ENCODE measurements at places on chromosomes 5 and 9.

DNA sequence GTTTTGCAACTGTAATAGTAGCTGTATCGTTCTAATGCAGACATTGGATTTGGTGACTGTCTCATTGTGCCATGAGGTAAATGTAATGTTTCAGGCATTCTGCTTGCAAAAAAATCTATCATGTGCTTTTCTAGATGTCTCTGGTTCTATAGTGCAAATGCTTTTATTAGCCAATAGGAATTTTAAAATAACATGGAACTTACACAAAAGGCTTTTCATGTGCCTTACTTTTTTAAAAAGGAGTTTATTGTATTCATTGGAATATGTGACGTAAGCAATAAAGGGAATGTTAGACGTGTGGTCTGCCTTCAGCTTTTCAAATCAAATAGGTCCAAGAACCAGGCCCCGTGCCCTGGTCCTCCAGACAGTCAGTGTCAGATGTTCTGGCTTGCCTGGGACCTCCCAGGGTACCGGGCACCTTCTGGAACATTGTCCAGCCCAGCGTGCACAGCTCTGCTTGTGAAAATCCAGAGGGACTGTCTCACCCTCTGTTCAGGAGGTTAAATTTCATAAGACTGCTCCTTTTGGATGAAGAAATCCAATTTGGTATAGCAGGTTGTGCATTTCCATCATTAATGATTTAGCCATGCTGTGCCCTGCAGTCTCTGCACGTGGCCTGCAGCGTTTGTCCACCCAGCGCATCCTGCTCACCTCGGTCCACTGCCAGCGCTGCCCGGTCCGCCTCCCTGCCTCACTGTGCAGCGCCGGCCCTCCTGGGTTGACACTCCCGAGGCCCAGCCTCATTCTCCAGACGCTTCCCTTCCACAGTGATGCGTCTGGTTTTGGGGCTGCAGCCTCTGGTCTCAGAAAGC lies 6.6 kb upstream of the AHRR start:
- no peak for DNase-seq

- no peak for DNase-seq
These were observed 12.8 kb upstream of the CAMK4 start for GRCh38 chr5:111211341-111211740.

DNA sequence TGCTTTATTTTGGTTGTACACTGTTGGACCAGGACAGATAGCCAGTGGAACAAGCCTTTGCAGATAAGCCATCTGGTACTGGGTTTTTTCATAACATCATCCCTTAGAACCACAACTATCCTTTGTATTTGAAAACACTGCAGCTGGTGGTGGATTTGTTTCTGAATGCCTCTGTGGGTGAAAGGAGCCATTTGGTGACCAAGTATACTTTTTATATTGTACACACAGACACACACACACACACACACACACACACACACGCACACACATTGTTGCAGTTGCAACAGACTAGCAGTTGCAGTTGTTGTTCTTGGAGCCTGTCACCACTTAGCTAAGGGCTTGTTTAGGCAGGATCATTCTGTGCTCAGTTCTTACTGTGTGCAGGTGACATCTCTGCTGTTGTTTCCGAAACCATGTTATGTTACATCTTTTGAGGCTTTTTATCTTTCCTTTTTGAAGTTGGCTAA lies 22.9 kb upstream of the CAVIN4 start:
- DNase-seq = no peak

DNA sequence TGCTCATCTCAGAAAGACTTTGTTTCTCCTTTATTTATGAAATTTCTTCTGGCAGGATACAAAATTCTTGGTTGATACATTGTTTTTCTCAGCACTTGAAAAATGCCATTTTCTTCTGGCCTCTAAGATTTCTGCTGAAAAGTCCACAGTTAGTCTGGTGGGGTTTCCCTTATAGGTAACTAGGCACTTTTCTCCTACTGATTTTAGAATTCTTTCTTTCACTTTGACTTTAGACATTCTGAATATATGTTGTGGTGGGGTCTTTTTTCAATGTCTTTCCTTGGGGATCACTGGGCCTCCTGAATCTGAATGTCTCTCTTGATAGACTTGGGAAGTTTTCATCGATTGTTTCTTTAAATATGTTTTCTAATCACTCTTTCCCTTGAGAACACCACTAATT lies 79.6 kb downstream of the CETN3 start:
- DNase-seq = no peak

GRCh38 chr9:127419348-127419747 lies 4.8 kb upstream of the ZNF79 start:
- no peak for DNase-seq

- no peak for DNase-seq
These were observed 357.8 kb downstream of the TMEM167A start for GRCh38 chr5:82719368-82719767.

- no peak for DNase-seq
These were observed 36.7 kb downstream of the GEMIN5 start for GRCh38 chr5:154901276-154901675.

DNA sequence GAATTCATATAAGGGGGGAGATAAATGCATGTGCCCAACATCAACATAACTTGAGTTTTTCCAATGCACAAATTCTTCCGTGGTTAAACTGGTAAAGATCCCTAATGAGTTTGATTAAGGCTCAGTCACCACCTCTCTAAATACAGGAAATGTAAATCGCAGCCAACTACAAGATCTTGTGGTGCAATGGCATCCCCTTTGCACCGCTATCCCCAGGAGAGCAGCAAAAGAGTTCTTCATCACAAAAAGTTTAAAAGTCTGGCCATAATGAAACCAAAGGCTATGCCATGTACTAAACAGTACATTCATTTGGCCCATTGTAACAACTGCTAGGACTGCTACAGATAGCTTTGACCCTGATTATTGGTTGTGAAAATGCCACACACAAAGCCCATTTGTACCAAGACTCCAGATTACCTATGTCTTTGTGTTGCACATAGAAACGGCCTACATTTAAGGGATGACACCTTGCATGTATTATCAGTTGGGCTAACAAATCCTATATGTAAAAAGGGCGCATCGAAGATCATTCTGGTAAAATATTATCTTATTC lies 44.5 kb downstream of the ZNF608 start:
- no peak for DNase-seq

DNA sequence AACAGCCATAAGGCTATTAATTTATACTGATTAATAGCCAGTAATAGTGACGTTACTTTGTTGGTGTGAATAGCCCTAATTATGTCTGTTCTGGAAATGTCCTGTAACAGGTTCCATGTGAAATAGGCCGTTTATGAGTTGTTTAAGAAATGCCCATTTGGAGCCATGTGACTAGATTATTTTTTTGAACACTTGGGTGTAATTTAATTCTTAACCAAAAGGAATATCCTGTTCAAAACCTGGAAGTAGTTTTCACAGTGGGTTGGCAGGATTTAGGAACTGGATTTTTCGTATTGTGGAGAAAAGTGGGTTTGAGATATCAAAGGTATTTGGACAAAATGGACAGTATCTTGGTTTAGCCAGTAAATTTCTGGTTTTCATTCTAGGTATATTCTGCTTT lies 1.3 kb downstream of the TENT2 start:
- no peak for DNase-seq

GRCh38 chr9:6433410-6433809 lies 20.4 kb downstream of the UHRF2 start:
- no peak for DNase-seq

DNA sequence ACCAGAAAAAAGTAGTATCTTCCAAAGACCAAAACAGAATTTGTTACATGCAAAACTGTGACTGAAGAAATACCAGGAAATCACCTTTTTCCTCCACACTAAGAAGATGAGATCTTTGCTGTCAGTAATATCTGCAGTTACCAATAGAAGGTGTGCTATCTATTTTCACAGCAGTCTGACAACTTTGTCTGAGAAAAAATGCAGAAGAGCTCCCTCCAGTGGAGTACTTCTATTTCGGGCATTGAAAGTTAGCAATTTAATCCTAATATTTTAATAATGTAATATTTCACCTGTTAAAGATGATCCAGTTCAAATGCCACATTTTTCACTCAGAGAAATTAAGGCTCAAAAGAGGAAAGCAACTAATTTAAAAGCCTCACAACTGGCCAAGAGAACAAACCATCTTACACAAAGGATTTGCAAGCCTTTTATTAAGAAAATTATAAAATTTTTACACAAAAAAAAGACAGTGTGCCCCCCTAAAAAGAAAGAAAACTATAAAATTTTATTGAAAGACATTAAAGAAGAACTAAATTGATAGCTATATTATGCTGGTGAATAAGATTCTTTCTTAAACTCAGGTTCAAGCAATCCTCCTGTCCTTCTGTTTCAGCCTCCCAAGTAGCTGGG lies 50.6 kb downstream of the DEPDC1B start:
- no peak for DNase-seq

DNA sequence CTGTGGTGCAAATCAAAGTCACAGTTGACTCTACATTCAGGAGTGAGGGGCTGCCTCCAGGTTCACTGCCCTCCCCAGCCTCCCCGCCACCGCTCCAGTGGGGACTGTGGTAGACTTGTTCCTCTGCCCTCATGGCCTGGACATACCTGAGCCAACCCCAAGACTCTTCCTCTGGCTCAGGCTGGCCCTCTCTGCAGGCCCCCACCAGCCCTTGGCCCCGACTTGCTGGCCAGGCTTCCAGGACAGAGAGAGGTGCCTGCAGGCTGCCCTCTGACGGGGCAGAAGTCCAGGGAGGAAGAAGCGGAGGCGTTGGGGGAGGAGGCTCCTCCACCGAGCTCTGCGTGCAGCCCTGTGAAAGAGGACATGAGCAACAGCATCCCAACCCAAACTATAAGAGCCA lies 2.8 kb upstream of the SARDH start:
- no peak for DNase-seq

- peak; percentile 28 for DNase-seq
These were observed 574.7 kb upstream of the MEF2C start for GRCh38 chr5:89457411-89458331.

DNA sequence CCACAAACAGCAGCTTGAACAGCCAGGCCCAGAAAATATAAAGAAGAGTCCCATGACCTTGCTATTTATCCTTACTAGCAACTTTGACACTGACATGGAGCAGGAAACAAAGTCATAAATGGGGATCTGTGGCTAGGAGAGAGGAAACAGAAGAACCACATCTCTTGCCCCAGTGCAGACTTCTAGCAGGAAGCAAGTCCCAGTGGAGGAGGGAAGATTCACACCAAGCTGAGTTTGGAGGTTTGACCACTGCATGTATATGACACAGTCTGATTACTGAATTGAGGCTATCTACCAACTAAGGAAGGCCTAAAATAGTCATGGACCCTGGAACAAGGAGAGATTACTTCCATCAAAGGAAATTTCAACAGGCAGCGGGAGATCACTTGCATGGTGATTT lies 51.4 kb downstream of the CDH6 start:
- DNase-seq = no peak

DNA sequence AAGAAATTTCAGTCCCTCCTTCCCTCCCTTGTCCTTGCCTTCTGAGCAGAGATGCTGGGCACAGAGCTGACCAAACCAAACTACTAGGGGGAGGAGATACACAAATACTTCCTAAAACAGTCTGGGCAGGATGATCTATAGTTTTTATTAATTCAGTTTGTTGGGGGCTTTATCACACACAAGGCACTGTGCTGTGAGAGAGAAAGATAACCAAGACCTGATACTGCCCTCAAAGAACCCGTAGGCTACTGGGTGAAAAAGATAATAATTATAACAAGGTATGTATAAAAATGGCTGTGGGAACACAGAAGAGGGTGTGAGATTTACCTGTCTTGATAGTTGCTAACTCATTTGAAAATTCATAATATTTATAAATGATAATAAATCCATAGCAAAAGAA lies 354.7 kb downstream of the NDUFS4 start:
- DNase-seq = no peak

DNA sequence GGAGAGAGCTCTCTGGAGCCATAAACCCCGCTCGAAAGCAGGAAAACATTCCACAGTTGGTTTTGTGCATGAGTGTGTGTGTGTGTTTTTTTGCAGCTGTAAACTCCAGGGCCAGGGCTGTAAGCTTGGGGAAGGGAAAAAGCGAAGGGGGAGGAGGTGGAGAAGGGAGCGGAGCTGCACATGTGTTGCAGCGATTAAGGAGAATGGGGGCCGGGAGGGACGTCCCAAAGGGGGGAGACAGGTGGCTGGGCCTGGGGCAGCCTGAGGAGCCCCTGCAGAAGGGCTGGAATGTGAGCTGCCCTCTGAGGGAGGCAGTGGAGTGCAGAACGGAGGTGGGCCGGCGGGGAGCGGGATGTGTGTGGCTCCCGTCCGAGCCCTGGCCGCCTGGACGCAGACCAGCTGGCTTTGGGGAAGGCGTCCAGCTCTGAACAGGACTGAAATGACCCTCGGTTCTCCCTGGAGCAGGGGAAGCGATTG lies 2.7 kb upstream of the MYMK start:
- no peak for DNase-seq

DNA sequence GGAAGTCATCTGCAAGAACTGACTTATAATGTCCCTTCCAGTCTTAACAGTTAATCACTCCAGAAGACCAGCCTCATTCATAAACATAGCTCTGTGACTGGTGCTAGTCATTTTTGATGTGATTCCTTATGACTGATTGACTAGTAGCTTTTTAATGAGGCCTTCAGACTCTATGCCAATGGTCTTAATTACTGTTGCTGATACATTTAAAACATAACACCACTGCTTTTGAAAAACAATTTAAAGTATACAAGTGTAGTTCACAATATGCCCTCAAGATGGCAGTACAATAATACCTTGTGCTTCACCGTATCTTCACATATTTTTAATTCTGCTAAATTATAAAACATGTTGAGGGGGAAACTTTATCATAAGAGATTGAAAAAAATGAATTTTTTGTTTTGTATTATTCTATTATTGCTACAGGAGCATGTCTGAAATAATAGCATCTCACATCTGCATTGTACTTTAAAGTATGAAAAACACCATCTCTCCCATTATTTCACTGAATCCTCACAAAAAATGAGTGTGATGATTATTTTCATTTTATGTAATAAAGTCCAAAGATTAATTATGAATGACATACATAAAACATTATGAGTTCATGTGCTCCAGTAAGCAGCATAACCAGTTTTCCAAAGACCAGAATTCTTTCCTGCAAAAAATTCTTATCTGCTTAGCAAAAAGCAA lies 55.2 kb upstream of the SHISAL2B start:
- no peak for DNase-seq

DNA sequence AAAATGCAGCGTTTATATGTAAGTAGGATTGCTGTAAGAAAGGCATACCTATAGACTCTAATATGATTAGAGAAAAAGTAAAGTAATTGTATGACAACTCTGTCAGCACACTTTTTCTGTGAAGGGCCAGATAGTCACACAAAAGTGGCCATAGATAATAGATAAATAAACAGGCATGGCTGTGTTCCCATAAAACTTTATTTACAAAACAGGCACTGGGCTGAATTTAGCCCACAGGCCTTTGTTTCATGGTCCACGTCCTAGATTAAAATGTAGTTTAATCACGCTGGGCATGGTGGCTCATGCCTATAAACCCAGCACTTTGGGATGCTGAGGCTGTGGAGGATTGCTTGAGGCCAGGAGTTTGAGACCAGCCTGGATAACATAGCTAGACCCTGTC lies 8.7 kb upstream of the TXNDC8 start:
- no peak for DNase-seq
